ENCODE measurements at places on chromosomes 11 and 22.

GRCh38 chr11:44936525-44936924 lies 14.2 kb downstream of the TP53I11 start:
- peak; percentile 58 for DNase-seq

- DNase-seq: no peak
These were observed 3.3 kb downstream of the SEC14L2 start for GRCh38 chr22:30400159-30400558.

DNA sequence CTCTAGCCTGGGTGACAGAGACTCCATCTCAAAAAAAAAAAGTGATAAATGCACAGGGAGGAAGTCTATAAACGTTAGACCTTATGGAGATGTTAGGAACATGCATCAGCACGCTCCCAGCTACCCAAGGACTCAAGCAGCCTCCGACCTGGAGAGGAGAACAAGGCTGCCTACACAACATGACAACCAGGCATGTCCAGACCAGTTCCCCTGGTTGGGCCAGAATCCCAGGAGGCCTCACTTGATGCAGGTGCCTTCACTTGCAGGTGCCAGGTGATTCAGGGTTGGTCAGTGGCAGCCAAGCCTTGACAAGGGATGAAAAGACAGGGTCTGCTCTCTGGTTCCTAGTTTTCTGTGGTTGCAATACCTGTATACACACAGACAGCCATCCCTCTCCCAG lies 5.9 kb downstream of the RANGAP1 start:
- DNase-seq: no peak

DNA sequence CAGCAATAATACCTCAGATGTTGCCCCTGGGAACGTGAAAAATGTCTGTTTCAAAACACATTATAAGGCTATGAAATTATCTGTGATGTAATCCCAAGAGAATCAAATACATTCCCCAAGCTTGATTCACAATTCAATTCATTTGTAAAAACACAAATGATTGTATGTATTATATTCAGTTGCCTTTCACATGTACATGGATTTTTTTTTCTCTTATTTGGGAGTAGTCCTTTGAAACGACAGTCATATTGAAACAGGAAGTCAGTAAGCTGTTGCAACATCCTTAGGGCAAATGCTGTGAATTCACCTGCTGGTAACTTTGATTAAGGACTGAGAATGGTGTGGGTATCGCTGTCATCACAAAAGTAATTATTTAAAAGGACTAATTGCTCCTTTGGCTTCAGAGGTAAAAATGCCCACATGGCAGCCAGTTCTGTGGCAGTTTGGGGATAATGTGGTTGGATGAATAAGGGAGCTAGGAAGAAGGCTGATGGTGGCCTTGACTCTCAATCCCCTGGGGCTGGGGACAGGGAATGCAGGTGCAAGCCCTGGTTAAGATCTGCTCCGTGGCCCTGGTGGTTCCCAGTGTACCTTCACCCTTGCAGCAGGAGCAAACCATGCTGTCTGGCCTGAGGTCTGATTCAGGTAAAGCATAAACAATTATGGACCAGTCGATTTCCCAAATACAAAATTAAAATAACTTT lies 13.2 kb downstream of the EHF start:
- DNase-seq: no peak

GRCh38 chr22:28047740-28048139 lies 128.7 kb upstream of the PITPNB start:
- DNase-seq: no peak

DNA sequence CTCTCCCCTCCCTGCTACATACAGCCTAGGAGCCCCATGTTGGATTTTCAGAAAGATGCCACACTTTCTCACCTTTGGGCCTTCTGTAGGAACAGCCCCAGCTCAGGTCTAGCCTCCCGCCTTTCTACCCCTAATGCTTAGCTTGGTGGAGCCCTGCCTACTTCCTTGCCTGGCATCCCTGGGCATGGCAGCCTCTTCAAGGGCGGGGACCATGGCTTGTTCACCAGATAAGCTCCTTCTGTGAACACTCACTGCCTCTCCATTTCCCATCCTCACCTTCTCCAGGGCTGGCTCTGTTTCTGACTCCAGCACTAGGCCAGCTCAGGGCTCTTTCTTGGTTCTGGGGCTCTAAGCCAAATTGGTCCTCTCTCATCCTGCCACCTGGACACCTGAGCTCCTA lies 1.4 kb downstream of the SEPTIN3 start:
- no peak for DNase-seq

DNA sequence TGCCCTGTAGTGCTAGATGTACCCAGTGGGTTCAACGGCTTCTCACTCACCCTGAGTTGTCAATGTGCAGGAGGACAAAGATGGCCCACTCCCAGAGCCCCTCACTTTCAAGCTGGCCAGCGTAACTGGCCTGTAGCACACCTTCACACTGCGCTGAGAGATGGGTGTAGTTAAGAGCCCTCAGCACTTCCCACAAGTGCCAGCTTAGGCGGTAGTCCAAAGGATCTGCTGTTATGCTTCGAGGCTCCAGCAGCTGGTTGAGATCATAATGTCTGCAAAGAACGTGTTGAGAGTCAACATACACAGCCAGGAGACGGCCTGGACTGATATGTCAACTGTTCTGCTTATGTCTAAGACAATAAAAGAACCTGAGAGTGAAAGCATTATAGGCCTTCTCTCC lies 14.7 kb upstream of the CHRNA10 start:
- no peak for DNase-seq

GRCh38 chr11:69320756-69321741 lies 27.1 kb downstream of the MYEOV start:
- no peak for DNase-seq

DNA sequence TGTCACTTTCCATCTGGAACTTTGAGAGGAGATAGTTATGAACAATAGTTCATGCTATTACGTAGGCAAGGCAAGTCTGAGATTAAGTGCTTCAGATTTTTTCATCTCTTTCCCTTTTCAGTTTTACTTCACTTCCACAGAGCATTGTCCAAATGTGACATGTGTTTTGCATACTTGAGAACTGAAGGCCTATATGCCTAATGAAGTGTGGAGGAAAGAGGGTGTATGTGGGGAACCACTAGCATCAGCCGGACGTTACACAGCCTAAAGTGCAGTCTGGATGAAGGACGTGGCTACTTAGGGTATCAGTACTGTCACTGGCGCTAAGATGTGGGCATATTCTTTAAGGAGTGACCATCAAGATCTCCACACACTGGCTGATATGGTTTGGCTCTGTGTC lies 26.2 kb downstream of the FANCF start:
- DNase-seq: no peak

- DNase-seq: no peak
These were observed 36.6 kb downstream of the ZBTB44 start for GRCh38 chr11:130278151-130278550.

GRCh38 chr22:38318792-38319773 lies 1.9 kb upstream of the CSNK1E start:
- DNase-seq: no peak

GRCh38 chr11:43489869-43490465 lies 131.2 kb downstream of the TTC17 start:
- DNase-seq: no peak

DNA sequence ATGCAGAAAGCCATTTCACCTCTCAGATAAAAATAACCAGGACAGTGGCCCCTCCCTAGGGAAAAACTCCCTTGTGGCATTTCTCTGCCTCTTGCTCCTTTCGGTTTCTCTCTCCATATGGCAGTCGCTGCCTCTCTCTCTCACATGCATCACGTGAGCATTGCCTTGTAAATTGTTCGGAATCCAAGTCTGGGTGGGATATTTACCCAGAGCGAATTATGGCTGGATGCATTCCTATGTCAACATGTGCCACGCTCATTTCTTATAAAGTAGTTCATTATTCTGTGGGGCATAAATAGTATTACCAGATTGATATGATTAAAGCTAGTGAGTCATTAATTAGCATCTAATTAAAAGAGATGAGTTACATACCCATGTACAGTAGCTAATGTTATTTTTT lies 392.9 kb downstream of the INSC start:
- DNase-seq: no peak

GRCh38 chr22:43389227-43389836 lies 22.5 kb upstream of the MPPED1 start:
- no peak for DNase-seq

DNA sequence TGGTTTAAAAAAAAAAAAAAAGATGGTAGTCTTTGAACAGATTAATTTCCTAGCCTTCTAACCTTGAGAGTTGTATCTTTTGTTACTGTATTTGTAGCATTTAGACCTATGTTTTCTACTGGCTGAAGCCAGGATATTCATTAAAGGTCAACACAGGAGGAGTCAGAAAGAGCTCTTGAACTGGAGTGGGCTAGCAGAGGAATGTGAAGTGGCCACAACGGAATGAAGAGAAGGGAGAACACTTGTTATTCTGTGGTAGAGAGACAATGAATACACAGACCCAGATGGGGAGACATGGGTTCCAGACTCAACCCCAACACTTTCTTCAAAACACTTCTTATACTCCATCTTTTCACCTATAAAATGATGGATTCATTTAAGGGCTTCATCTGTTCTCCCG lies 88.1 kb downstream of the RELT start:
- DNase-seq: no peak

DNA sequence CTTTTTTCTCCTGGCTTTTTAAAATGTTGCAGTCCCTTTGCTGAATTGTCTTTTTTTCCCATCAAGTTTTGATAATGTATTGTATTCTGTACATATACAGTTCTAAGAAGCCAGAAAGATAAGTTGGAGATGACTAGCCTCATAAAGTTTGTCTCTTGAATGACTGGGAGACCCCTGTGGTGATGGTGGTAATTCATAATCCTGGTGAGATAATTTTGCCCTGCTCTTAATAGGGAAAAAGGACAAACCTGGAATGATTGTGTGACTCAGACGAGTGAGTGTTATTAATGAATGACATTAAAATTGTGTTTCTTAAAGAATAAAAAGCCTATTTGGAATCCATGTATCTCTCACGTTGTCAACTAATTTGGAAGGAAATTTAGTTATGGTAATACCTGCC lies 1.2 kb downstream of the HIKESHI start:
- DNase-seq: no peak

GRCh38 chr22:31346733-31347250 lies 646 bp upstream of the PATZ1 start:
- no peak for DNase-seq

- no peak for DNase-seq
These were observed 15.9 kb downstream of the TAB1 start for GRCh38 chr22:39415506-39415905.

GRCh38 chr11:74937696-74938475 lies 11.0 kb downstream of the XRRA1 start:
- no peak for DNase-seq

DNA sequence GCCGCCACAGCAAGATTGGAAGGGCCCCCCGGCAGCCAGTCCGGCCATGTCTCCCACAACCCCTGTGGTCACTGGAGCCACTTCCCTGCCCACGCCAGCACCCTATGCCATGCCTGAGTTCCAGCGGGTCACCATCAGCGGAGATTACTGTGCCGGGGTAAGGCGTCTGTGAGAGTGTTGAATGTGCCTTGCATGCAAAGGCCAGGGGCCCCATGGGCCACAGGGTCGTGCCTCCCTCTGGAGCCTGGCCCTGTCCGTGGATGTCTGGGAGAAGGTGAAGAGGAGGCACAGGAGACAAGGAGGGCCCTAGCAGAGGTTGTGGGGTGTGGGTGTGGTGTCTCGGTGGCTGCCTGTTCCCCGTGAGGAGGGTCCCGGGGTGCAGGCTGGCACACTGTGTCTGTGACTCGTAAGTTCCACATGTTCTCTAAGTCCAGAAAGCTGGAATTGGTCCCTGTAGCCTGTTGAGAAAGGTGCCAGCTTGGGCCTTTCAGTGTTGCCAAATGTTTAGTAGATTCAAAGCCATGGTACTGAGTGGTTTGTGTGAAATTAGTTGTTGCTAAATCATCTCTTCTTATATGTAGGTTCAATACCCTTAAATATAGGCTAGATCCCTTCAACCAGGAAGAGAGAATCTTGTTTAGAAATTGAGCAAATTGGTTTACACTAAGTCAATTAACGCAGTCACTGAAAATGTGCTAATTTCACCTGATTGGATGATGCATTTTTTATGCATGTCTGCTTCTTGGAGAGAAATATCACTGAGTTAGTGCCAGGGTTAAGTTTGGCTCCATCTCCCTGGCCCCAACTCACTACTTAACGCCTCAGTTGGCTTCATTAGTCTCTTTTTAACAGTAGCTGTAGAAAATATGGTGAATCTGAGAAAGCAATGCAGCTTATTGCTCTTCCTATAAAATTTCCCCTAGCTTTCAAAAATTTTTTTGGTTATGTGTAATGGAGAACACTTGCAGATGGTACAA lies 23.8 kb downstream of the AMPD3 start:
- DNase-seq: no peak

DNA sequence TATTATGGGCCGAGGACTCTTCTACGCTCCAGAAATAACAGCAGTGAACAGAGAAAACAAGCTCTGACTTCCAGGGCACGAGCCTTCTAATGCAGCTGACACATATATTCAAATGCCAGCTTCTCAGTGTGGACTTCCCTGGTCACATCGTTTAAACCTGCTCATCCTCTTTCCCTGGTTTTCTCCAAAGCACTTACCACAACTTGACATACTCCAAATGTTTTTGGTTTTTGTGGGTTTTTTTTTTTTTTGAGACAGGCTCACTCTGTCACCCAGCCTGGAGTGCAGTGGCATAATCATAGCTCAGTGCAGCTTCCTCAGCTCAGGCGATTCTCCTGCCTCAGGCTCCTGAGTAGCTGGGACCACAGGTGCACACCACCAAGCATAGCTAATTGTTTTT lies 105.5 kb downstream of the MICAL3 start:
- no peak for DNase-seq

- DNase-seq: no peak
These were observed 37.3 kb upstream of the MYH9 start for GRCh38 chr22:36424901-36425579.

GRCh38 chr22:30422481-30423300 lies 2.9 kb upstream of the MTFP1 start:
- DNase-seq: peak; percentile 91

DNA sequence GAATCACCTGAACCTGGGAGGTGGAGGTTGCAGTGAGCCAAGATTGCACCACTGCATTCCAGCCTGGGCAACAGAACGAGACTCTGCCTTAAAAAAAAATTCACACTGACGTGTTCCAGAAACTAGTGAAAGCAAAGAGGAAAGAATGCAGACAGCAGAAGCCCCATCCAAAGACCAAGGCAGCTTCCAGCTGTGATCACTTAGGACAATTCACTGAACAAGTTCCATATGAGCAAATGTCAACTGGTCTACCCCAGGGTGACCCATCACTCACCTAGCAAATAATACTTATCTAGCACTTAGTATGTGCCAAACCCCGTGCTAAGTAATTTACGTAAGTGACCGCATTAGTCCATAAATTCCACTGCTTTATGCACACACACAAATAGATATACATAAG lies 138.9 kb downstream of the LARGE1 start:
- peak; percentile 26 for DNase-seq
